HCEC 1CT (cell line): ENCODE measurements at places on chromosomes 4 and X.

- DNase-seq: no peak
These were observed 37.9 kb downstream of the RAP2C start for GRCh38 chrX:132181364-132181763.

- DNase-seq: no peak
These were observed 16.9 kb downstream of the CTAG1B start for GRCh38 chrX:154602226-154602625.

DNA sequence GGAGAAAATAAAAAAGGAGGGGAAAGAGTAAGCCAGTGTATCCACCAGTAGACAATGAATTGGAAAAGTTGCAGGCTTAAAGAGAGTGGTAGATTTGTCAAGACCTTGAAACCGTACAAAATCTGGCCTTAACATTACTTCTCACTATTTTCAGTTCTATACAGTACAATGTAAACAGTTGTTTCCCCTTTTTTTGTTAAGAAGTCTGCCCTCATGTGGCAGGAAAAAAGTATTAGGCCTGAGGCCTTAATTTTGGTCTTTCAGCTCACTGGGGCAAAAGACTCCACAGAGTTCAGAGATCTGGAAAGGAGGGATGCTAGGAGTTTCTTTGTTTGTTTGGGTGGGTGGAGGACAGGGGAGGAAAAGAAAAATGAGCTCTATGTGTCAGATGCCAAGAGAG is 92.8 kb upstream of the CCDC160 start:
- no peak for DNase-seq

- DNase-seq: peak; percentile 39
These were observed 848.1 kb upstream of the FRG1 start for GRCh38 chr4:189092581-189092980.

DNA sequence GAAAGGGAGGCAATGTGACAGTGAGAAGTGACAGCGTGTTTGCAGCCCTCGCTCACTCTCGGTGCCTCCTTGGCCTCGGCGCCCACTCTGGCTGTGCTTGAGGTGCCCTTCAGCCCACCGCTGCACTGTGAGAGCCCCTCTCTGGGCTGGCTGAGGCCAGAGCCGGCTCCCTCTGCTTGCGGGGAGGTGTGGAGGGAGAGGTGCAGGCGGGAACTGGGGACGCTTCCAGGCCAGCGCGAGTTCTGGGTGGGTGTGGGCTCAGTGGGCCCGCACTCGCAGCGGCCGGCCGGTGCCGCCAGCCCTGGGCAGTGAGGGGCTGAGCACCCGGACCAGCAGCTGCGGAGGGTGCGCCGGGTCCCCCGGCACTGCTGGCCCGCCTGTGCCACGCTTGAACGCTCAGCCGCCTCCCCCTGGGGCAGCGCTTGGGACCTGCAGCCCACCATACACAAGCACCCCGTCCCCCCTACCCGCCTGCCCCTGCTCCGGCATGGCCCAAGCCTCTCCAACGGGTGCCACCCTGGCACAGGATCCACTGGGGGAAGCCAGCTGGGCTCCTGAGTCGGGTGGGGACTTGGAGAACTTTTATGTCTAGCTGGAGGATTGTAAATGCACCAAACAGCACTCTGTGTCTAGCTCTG is 1142.8 kb upstream of the INTU start:
- no peak for DNase-seq

GRCh38 chrX:112846187-112846586 is 5.6 kb upstream of the AMOT start:
- no peak for DNase-seq

DNA sequence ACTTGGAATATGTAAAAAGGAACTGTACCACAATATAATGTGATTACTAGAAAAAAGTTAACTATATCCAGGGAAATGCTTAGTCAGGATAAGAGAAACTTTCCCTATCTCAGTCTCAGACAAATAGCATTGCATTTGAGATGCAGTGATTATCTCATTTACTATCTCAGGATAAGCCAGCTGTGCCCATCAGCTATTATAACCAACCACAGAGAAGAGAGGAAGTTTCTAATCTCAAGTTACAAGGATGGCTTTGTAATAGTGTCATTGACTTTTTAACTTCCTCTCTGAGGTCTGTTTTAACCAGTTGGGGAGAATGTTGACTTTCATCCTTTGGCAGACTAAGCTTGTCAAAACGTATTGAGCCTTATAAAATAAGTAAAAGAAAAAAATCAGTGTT is 56.5 kb downstream of the SNX25 start:
- peak; percentile 52 for DNase-seq
